ENCODE measurements at places on chromosomes 13 and 19.

DNA sequence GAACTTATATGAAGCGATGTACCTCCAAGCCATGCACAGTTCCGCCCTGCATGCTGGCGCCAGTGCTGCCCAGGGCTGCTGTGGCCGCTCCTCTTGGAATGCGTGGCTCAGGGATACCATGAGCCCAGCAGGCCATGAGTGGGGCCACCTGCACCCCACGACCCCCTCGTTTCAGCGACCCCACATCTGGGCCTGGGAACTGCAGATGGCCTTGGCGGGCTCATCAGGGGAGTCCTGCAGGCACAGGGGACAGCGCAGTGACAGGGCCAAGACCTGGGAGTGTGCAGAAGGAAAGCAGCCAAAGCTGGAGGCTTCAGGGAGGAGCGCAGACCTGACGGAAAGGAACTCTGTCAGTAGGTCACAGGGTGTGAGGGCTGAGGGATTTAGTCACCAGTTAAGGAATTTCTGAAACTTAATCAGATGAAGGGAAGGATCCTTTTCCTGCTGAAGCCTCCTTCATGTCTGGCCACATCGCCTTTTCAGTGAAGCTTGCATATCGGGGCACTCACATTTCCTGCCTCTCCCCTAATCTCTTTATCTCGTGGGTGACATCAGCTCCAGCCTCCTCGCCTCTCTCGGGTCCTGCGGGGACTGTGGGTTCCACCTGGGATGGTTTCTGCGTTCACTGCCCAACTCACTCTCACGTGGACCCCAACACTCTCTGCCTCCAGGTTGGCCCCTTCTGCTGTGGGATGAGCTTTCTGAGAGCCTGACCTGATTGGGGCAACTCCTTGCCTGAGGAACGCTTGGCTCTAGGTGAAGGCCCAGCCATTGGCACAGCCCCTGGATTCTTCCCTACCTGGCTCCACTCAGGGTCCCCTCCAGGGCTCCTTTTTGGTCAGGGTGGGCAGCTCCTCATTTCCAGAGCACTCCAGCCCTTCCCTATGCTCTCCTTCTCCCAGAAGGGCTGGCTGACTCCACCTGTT, 123.5 kb downstream of the CRYL1 start:
- DNase-seq, result no peak

DNA sequence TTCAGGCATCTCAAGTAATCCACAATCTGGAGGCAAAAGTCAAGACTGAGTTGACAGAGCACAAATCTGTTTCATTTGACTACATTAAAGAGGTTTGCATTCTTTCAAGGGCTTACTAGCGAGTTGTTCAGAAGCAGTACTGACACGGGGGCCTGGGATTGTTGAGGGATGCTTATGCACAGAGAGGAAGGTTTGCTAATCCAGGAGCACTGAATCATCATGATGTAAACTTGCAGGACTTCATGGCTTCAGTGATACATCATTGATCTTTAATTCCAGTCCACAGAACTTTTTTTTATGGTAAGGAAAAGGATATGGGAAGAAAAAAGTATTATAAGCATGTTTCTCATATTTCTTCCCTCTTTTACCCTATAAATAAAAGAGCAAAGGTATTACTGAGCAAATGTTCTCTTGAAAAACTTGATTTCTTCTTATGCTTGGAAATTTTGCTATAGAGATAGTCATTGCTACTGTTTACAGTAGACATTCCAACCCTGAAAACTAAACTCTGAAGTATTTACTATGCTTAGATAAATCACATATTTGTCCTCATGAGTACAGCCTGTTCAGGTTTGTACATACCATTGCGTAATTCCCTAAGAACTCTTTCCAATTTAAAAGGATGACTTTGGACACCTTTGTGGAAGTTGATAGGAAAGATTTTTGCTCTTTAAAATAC, 65.8 kb upstream of the KPNA3 start:
- DNase-seq, result no peak

DNA sequence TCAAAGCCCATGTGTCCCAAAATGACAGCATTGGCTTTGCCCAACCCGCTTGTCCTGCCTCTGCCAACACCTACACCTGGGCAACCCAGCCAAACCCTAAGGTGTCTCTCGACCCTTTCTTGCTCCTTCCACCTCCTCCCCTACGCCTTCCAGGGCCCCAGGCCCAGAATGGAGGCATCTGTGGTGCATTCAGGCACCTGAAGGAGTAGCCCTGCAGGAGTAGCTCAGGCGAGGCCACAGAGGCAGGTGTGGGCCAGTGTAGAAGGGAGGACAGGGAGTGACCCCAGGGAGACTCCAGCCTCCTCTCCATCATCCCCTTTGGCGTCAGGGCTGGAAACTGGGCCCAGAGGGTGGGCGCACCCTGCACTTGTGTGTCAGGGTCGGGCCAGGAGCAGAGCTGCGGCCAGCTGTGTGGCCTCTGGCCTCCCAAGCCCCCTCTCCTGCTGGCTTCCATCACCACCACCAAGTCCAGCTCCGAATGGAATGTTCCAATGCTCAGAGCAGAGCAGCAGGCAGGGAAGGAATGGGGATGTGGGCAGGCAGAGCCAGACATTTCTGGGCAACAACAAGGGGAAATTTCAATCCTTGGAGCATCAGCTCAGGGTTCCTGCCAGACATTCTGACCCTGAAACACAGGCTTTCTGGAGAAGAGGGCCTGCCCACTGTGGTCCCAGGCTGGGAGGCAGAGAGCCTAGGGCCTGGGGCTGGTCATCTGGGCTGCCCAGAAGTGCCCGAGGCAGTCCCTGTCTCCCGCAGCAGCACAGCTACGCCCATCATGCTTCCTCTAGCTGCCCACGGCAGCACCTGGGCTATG, 16.4 kb downstream of the PLEKHF1 start:
- no peak for DNase-seq

GRCh38 chr13:43200736-43201135, 177.3 kb downstream of the DNAJC15 start:
- no peak for DNase-seq

GRCh38 chr19:18344582-18344950, 4.2 kb downstream of the PGPEP1 start:
- no peak for DNase-seq

GRCh38 chr13:50334944-50335343, 319.7 kb downstream of the KCNRG start:
- no peak for DNase-seq

Measured in Kasumi-1 (cell line).